ENCODE measurements at places on chromosomes 2 and 18. TPM values are rescaled to one million over a fixed set of nuclear protein-coding genes. Genes with fewer than 3 reads are reported as not detected.

GRCh38 chr2:231887756-231888155 lies 38.4 kb downstream of the NPPC start:
- no peak for DNase-seq

DNA sequence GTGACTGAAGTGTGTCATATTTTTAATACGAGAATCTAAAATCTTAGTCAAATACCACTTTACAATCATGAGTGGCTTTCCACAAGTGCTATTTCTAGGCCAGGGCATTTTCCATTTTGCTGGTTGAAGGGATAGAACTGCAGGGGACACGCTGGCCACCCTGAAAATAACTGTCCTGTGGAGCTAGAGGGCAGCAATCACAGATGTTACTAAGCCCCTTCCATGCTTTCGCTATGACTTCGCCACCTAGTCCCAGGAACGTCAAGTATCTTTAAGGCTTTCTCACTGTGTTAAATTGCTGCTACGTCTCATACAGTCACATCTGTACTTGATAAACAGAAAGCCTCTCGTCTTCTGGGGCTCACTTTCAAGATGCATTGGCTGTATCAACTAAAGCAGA lies 171.8 kb downstream of the CDH2 start:
- DNase-seq = no peak

- no peak for DNase-seq
Measured at GRCh38 chr18:28267878-28268625, 91.1 kb upstream of the CDH2 start.

- DNase-seq = no peak
Measured at GRCh38 chr18:45680066-45680690, 43.8 kb upstream of the SLC14A1 start.

DNA sequence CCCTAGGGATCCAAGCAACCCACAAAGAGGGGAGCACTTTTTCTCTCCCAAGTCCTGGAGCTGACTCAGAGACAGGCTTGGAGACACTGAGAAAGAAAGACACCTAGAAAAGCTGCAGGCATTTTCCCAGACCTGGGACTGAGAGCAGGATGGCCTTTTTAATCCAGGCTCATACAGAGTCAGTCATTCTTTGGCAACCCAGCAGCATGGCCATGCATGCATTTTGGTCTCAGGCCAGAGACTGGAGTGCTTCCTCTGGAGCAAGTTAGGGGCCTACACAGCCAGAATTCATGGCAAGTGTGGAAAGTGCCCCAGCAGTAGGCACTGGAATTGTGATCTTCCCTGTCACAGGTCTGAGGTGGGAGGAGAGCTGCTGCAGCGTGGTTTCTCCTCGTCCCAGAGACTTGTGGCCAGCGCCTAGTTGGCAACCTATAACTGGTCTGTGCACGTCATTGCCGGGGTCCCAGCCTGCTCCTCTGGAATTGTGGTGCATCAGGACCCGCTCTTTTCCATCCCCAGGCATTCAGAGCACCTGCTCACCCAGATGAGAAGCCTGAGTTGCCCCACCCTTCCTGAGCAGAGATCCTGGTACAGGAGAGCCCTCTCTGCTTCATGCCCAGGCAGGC lies 231.9 kb upstream of the RAB6C start:
- no peak for DNase-seq

The SLC23A3 gene
- polyA plus RNA-seq = 0.78 TPM

The TBC1D8 gene
- 20.0 TPM for polyA plus RNA-seq

The LIMS3 gene
- polyA plus RNA-seq = 6.7 TPM

The VAMP8 gene
- polyA plus RNA-seq = 8.0 TPM

Measured in muscle of back (tissue), 13 donors.